Stimulated activated CD4-positive, alpha-beta T cell treated with anti-CD3 and anti-CD28 coated beads, Interleukin-15, amount 100 ng/mL, for 1 hour (primary cell): ENCODE measurements at places on chromosomes 7 and 10.
A peak's percentile ranks its signal among the peaks of the same experiment; 100 is the strongest.

DNA sequence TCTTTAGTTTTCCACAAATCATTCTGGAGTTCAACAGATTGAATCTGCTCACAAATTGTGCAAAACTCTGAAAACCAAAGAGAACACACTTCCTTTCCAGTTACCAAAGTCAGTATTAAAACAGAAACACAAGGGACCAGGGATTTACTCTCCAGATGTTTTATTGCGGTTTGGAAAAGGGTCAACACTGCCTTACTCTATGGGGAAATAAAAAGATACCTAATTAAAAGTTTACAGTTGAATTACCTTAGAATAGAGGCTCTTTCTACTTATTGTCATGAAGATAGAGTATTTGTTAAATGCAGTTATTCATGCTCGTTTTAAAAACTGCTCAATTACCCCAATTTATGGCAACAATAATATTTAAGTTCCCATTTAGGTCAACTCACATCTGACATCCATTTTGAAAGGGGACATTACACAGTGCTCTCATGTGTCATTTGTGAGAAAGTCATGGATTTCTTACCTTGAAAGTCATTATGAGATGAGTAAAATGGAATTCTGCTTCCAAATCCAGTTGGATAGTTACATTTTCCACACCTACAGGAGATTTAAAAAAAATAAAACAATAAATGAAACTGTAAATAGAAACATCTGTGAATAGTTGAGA is 8.4 kb downstream of the LAMB1 start:
- DNase-seq: no peak

DNA sequence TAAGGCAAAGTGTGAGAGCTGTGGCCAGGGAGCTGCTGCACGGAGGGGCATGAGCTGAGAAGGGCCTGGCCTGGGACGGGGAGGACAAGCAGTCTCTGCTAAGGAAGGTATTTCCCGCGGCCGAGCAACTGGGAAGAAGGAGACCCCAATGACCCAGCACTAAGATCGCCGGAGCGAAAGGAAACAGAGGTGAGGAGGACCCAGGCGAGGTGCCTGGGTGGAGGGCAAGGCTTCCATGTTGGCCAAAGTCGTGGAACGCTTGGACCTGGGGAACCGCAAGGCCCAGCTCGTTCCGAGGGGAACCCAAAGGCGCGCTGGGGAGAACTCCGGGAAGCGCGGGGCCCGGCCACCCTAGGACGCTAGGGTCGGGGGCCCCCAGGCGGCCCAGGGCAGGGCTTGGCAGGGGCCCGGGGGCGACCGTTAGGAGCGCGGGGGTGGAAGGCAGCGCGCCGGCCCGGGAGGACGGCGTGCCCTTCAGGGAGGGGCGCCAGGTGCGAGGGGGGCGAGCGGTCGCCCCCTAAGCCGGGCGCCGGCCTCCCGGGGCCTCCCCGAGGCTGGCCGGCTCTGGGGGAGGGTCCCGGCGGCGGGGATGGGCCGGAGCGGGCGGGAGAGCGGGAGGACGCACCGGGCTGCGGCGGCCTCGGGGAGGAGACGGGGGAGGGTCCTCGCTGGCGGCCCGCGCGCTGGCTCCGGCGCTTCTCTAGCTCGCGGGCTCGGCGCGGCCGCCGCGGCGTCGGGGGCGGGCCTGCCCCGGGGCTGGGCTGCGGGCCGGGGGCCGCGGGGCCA is 545 bp downstream of the GIGYF1 start:
- no peak for DNase-seq

- peak; percentile 89 for DNase-seq
Measured at GRCh38 chr7:322111-322671, 32.2 kb downstream of the FOXL3 start.

- DNase-seq: no peak
Measured at GRCh38 chr10:76644476-76644875, 993.1 kb downstream of the KCNMA1 start.

DNA sequence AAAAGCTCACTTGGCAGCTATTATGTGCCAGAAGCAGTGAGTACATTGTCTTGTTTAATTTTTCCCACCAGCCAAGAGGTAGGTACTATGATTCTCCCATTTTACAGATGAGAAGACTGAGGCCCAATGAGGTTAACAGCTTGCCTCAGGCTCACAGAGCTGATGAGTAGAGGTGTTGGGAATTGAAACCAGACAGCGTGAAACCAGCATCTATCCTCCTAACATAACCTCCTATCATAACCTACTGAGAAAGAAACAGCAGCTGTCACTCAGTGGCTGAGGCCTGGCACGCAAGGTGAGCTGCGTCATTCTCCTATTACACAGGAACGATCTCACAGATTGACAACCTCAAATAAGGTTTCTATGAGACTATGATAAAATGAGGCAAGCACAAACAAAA is 6.2 kb downstream of the PYROXD2 start:
- DNase-seq: no peak

- no peak for DNase-seq
Measured at GRCh38 chr10:115638246-115638645, 545.1 kb downstream of the ATRNL1 start.

GRCh38 chr7:143303733-143304132 is 12.2 kb upstream of the CLCN1 start:
- no peak for DNase-seq
